ENCODE measurements at places on chromosomes 12 and 14.

DNA sequence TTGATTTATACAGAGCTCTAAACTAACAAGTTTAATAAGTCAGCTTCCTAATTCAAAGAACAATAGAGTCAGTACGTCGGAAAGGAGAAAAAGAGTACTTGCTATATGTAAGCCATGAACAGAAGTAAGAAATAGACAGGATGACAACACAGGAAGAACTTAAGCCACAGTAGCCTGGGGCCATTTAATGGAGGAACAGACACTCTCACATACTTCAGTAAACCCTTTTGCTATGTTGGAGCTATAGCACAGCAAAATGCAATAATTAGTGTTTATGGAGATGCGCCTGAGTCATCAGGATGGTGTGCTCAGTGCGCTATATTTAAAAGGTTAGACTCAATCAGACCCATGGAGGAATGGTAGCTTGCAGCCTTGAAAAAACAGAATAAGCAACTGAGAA is 61.0 kb downstream of the SRGAP1 start:
- no peak for DNase-seq

DNA sequence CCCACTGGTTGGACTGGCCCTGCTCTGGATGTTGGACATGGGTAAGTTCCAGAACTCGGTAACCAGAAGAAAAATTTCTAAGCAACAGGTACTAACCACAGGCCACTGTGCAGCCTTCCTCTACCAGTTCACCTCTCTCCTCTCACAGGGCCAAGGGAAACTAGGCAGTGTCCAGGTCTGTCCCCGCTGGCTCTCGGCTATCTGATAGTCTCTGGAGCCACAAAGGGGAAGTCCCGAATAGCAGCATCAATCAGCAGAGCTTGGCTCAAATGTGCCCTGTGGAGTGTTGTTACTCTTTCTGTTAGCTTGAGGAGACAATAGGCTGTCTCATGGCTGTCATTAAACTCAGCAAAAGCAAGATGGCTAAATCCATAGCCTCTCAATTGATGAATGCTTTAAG is 73.2 kb downstream of the TSPAN11 start:
- no peak for DNase-seq

- peak; percentile 85 for DNase-seq
Observed at GRCh38 chr14:41604721-41605531, 1.8 kb upstream of the LRFN5 start.

GRCh38 chr12:101929365-101930041 is 52.1 kb downstream of the DRAM1 start:
- DNase-seq, result no peak

DNA sequence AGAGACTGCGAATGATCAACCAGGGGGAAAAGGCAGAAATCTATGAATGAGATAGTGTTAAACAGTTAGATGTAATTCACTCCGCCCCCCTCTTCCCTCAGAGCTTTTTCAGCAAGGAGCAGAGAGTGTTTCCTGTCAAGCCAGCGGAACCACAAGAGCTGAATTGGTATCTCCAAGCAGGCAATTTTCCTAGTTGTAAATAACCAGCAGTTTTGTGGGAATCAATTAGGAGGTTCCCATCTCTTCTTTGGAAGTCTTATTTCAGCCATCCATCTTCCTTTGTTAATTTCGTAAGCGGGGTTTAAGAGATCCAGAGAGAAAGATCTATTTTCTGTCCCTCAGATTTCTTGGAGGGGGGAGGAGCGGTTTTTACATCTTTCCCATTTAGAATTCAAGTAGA is 178.0 kb downstream of the FOXN3 start:
- DNase-seq, result no peak

DNA sequence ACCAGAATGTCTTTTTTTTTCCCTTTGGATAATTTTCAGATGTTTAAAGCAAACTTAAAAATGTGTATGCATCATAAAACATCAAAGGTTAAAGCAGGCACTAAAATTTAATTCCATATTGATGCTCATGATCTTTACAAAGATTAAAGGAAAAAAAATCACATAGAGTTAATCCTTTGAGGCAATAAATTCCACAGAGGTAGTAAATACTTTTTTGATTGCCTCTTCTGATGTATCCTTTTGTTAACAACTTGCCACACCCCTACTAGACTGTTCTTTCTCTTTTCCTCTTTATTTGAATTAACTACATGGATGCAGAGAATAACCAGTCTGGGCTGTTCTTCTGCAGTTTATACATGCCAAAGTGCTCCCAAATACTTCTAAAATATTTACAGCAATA is 45.2 kb upstream of the KCNJ8 start:
- DNase-seq, result no peak

GRCh38 chr14:68655021-68655831 is 137.6 kb downstream of the ZFP36L1 start:
- no peak for DNase-seq

GRCh38 chr12:42130672-42131402 is 13.8 kb downstream of the GXYLT1 start:
- DNase-seq, result no peak

DNA sequence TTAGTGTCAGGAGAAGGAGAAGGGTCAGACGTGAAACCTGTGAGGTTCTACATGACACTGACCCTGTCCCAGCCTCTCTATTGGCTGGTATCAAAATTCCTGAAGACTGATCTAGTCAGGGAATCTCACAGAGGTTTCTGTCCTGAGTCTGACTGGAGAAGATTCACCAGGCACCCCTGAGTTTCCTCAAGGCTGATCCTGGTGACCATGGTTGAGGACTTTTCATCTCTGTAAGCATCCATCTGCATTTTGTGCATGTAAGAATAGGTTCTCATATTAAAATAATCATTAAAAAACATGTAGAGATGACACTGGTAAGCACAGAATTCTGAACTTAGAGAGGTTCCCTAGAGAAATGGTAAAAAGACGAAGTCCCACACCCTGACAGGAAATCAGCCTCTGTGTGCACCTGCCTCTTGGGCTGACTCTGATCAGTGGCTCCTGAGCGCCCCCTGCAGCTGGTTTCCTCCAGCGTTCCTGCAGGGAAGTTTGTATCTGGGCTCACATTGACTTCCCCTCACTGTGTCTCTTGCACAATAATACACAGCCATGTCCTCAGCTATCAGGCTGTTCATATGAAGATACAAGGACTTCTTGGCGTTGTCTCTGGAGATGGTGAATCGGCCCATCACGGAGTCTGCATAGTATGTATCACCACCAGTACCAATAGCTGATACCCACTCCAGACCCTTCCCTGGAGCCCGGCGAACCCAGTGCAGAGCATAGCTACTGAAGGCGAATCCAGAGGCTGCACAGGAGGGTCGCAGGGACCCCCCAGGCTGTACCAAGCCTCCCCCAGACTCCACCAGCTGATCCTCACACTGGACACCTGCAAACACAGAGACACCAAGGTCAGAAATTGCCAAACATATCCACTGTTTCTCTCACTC is 991.9 kb downstream of the TMEM121 start:
- DNase-seq, result peak; percentile 28

DNA sequence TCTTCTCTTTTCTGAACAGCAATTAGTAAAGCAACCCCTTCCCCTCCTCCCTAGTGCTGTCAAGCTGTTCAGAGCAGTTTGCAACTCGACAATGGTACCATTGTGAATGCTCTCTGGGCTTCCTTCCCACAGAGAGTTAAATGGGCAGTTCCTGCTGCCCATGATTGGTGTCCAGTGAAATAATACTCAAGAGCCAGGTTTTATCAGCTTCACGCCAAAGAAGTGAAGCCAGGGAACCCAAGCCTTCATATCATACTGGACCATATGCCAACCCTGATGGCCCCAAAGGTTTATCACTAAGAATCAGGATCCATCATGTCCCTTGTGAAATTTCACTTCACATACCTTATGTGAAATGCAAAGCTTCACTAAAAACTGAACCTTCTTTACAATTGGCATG is 24.7 kb downstream of the INSM2 start:
- DNase-seq, result no peak

GRCh38 chr12:76591476-76591875 is 31.9 kb upstream of the OSBPL8 start:
- DNase-seq, result no peak

DNA sequence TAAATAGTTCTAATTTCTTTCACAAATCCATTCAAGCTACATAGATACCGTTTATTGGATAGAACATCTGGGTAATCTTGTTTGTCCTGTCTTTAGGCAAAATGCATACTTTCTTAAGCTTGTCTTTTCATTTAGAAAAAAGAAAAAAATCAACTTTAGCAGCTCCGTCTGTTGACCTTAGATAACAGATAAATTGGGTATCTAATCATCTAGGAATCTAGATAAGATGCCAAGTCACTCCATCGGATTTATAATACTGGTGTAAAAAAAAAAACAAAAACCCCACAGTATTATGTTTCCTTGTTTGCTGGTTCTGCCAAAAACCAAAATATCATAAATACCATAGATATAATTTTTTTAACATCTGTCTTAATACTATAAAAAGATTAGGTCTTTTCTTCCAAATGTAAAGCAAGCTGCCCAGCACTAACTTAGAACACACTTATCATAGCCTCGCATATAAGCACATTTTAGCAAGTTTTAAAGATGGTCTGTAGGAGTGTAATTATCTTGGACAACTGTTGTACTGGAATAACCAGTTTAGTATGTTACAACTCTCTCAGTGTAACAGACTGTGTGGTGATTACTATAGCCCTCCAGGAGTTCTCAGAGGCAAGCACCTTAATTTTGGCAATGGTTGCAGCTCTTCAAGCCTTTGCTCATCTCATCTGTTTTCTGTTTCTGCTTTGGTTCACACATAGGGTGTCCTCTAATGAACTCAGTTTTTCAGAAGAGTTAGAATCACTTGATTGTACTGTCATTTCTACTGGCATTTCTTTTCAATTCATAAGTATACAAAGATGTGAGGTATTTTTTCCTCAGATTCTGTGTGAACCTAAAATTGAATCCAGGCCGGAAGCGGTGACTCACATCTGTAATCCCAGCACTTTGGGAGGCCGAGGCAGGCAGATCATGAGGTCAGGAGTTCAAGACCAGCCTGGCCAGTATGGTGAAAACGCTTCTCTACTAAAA is 83.1 kb downstream of the ANO6 start:
- no peak for DNase-seq

GRCh38 chr12:130919086-130919485 is 34.6 kb upstream of the ADGRD1 start:
- no peak for DNase-seq

DNA sequence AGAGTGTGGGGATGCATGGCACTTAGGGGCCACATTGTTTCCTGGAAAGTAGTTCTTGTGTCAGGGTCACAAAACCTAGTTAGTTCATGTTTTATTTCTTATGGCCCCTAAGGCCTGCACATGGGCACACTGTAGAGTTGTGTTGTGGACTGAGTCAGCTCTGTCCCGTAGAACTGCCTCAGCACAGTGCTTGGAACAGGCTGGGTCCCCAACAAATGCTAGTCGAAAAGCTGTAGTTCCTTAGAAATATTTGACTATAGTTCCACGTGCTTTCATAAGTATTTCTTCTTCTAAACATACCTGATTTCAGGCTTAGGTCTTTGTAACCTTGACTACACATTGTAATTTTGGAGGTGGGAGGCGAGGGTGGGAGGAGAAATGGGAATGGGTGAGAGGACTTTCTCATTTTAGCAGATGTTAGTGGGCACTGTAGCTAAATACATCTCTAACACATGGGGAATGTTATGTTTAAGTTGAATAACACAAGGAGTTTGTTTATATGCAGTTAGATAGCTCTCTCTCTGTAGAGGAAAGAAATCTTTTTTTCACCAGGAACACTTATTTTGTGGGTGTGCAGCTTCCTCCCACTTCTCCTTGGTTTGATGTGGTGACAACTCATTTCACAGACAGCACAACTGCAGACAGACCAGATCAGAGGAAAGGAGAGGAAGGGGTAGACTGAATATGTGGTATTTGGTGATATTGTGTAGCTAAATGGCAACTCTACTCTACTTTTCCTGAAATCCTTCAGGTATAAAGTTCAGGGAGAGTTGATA is 39.5 kb upstream of the DACT1 start:
- DNase-seq, result no peak

GRCh38 chr14:102018251-102018650 is 53.9 kb downstream of the DYNC1H1 start:
- DNase-seq, result no peak

DNA sequence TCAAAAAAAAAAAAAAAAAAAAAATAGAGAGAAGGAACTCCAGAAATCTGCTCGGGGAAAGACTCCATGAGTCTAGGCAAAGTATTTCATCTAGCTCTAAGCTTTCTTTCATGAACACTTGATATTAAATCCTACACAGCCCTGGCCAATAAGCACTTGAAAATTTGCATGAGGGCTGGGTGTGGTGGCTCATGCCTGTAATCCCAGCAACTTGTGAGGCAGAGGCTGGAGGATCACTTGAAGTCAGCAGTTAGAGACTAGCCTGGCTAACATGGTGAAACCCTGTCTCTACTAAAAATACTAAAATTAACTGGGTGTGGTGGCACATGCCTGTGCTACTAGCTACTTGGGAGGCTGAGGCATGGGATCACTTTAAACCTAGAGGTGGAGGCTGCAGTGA is 13.1 kb upstream of the METAP2 start:
- no peak for DNase-seq

- peak; percentile 33 for DNase-seq
Observed at GRCh38 chr12:49296034-49296835, 1.3 kb downstream of the PRPH start.

DNA sequence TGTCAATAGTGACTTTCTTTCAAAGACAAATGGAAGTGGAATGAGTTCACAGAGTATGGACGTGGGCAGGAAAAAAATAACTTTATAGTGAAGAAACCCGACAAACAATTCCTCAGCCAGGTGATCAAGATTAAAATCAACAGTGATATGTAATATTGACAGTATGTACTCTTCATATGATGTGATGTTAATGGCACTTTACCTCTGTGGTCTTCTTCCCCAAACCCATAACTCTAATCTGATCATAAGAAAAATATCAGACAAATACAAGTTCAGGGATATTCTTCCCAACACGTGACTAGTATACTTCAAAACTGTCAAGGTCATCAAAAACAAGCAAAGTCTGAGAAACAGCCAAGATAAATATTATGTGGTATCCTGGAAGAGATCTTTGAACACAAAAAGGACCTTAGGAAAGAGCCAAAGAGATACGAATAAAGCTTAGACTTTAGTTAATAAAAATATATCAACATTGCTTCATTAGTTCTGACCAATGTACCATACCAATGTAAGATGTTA is 215.5 kb downstream of the PPFIA2 start:
- DNase-seq, result no peak

GRCh38 chr12:71555191-71555590 is 108.5 kb downstream of the ZFC3H1 start:
- DNase-seq, result no peak

GRCh38 chr14:93727039-93727740 is 61.1 kb downstream of the PRIMA1 start:
- no peak for DNase-seq

GRCh38 chr12:100672075-100672592 is 98.7 kb downstream of the GAS2L3 start:
- peak; percentile 7 for DNase-seq

DNA sequence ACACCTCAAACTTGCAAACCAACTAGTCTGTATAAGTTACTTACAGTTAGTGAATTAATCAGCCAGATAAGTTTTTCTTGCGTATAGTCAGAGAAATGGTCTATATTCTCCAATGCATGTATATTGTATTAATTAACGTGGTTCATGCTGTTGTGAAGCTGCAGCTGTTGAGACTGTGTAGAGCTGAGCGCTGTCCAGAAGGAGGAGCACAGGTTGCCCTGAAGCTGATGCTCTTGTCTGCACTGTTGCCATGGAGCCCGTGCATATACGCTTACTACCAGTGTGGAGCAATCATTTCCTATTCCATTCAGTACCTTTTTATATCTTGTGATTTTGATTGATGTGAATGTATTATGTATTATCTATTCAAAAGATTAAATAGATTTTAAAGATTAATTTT is 74.3 kb upstream of the ARID2 start:
- peak; percentile 5 for DNase-seq
